ENCODE measurements at places on chromosomes 2 and 18.
A peak's percentile ranks its signal among the peaks of the same experiment; 100 is the strongest.

- no peak for DNase-seq
These were observed 80.1 kb downstream of the GALNT1 start for GRCh38 chr18:35661483-35662146.

- DNase-seq, result no peak
These were observed 1.7 kb downstream of the CYTIP start for GRCh38 chr2:157442191-157442590.

DNA sequence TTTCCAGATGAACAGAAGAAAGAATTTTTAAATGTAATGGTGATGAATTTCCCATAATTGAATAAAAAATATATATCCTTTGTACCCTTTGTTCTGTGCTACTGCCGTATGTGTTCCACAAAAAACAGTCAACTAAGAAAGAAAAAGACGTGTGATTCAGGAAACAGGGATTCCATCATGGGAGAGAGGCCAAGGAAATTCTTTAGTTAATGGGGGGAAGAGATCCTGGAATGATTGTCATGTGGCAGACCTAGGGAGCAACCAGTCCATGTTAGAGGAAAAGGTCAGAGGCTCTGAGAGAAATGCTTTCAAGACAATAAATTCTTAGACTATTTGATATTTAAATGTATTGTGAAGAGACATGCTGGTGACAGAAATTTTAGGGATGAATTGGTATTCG lies 76.6 kb downstream of the CPO start:
- DNase-seq, result no peak

GRCh38 chr18:40292985-40293710 lies 1661.9 kb upstream of the PIK3C3 start:
- no peak for DNase-seq

DNA sequence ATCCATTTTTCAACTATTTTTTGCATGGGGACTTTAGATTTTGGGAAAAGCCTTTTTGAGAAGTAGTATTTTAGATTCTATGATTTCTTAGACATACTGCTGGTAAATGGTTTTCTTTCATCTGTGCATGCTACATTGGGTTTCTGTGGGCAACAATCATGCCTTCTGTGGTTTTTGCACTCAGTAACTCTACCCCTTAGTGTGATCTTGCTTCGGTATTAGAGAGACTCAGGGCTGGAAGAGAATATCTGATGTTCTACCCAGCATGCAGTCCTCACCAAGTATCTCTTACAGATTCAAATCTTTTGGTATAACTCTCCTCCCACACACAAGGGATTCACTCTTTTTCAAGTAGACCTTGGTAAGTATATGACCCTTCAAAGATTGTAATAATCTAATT lies 183.0 kb downstream of the PMAIP1 start:
- DNase-seq, result peak; percentile 19

DNA sequence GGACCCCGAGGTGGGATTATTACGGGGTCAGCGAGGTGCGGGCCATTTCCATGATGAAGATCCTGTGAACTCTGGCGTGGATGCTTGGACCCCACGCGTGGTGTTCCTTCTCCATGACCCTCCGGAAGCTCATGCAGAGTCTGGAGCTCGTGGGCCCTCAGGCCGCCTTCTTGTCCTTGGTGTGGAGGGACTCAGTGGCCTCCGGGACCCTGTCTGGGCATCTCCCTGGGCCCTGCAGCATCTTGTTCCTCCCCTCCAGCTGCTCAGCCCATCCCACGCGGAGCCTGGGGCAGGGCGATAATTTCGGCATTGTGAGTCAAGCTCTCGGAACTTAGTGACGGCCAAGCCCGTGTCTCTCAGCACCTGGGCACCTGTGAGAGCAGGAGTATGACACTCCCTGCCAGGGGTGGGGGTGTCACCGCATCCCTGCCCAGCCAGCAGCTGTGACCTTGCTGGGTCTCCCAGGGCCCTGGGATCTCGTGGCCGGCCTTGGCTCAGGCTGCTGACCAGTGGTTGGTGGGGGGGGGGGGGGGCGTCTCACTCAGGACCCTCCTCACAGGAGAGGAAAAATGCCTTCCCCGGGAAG lies 24.6 kb downstream of the RTP5 start:
- DNase-seq, result no peak

DNA sequence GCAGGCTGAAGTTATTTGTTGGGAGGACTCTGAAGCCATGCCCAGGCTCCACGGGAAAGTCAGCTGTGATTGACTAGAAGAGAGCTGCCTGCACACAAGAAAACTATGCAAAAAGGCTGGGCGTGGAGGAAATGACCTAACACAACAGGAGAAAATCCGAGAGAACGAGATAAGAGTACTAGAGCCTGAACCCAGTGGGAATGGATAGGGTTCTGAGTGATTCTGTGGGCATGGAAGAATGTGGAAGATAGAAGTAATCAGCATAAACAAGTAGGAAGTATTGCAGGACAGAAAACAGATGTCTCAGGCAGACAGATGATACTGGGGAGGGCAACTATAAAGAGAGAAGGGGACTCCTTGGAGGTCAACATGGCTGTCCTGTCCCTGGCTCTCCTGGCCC lies 12.1 kb upstream of the COPS8 start:
- no peak for DNase-seq

DNA sequence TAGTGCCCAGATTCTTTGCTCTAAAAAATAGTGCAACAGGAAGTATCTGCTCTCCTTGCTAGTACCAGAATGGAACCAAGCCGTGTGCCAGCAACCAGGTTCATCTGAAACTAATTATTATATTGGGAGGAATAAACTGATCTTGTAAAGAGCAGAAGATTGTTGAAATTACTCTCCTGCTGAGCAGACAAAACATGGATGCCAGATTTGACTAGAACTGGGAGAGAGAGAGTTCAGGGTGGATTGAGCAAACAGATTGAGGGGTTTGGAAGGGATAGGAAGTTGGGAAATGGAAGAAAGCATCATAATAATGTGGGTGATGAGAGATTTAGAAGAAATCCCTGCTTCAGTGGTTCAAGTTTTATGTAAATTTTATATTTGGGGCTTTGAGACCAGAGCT lies 160.1 kb upstream of the RASGRP3 start:
- no peak for DNase-seq

- DNase-seq, result no peak
These were observed 58.8 kb downstream of the PARD3B start for GRCh38 chr2:204604061-204604460.

GRCh38 chr2:235312571-235312970 lies 181.3 kb upstream of the AGAP1 start:
- no peak for DNase-seq

- no peak for DNase-seq
These were observed 26.2 kb downstream of the DNER start for GRCh38 chr2:229688141-229688540.

DNA sequence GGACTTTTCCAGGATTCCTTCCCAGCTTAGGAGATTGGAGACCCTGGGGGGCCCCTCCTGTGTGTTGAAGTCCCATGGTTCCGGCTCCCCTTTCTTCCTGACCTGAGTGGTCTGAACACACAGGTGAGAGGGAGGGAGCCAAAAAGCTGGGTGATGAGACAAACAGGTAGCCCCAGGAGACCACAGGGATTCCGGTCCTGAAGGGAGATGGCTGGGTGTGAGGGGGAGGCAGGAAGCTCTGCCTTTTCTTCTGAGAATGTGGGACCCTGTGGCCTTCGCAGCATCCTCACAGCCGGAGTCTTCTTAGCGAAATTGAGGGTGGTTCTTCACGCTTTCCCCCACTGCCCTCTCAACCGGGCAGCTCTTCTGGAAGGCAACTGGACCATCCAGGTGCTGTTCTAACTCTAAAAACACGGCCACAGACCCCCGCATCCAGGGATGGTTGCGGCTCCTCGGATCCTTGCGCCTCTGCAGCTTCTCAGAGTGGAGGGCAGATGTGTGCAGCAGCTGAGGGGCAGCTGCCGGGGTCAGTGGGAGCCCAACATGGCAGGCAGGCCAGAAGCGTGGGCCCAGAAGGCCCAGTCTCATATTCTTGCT lies 4.4 kb downstream of the SLC66A3 start:
- no peak for DNase-seq

DNA sequence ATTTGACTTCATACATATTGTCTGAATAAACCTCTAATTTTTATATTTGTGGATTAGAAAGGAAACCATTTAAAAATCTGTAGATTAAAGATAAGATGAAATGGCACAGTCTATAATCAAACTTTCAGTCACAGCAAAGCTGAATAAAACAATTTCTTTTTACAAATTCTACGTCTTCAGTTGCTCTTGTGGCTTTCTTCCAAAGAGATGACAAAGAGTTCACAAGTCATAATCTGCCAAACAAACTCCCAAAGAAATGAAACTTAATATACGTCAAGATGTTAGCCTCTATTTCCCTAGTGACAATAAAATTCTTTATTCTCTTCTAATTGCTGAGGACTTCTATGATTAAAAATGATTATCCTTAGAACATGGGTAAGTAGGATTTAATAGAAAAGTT lies 66.3 kb downstream of the FIGN start:
- DNase-seq, result no peak

DNA sequence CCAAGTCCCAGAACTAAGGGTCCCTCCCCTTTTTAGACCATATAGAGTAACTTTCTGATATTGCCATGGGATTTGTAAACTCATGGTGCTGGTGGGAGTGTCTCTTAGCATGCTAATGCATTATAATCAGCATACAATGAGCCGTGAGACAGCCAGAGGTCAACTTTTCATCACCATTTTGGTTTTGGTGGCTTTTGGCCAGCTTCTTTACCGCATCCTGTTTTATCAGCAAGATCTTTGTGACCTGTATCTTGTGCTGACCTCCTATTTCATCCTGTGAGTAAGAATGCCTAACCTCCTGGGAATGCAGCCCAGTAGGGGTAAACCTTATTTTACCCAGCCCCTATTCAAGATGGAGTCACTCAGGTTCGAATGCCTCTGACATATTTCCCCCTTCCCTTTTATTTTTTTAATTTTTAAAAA lies 148.2 kb downstream of the PHLPP1 start:
- no peak for DNase-seq

DNA sequence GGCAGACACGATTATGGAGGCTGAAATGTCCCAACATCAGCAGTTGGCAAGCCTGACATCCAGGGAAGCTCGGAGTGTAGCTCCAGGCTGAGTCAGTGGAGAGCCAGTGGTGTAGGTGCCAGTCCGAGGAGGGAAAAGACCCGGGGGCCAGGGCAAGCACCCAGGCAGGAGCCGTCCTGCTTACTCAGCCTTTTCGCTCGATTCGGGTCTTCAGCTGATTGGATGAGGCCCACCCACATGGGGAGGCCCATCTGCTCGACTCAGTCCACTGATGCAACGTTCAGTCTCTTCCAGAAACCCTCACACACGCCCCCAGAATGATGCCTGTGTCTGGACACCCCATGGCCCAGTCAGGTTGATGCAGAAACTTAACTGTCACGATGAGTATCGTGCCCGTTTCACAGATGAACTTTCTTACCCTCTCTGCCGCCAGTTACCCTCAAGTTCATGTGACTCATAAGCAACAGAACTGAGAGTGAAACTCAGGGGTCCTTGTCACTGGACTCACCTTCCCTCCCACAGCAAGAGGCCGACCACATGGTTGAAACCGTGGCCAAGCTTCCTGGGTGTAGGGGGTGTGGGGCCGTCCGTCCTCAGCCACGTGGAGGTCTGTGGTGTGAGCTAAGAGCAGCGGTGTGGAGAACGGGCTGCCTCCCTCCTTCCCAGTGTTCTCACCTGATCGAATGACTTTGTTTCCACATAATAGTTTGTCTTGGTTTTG lies 197.4 kb upstream of the HDAC4 start:
- DNase-seq, result no peak

DNA sequence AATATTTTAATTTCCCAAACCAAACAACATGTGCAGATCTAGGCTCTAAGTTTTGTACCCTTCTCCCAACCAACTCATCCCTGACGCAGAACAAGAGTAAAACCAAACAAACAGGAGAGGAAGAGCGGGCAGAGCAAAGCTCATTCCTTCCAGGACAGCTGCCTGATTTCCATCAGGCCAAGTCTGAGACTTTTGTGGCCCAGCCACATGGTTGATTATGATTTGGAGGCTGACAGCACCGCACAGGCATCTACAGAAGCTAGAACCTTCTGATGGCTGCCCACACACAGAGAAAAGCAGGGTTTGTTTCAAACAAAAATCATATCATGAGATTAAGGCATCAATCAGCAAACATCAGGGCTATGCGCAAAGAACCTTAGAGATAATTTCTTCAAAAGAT lies 262.6 kb downstream of the TNS1 start:
- DNase-seq, result no peak

- DNase-seq, result no peak
These were observed 196.1 kb downstream of the BABAM2 start for GRCh38 chr2:28086611-28087010.

GRCh38 chr18:27685807-27686412 lies 491.0 kb downstream of the CDH2 start:
- no peak for DNase-seq

GRCh38 chr2:127810156-127810618 lies 784 bp downstream of the WDR33 start:
- DNase-seq, result no peak

DNA sequence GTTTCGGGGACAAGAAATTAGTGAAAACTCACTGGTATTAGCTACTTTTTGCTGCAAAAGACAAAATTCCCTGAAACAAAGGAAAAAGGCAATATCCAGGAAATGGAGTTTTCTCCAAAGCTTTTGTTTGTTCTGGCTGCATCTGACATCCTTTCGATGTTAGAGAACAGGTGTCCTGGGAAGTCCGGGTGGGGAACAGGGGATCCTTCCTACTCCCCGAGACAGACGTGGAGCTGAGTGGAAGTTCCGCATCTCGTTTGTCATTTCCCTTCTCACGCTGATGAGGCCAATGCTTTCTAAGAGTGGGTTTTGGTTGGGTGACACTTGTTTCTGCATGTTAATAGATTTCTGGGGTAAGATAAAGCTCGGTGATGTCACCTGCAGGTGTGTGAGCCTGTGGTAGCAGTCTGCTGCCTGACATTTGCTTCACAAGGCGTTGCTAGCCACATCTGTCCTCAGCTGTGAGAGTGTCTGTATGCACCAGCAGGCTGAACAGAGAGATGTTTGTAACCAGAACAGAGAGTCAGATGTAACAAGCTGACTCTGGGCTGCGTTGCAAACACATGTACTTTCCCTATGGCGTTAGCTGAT lies 125.9 kb downstream of the ACOXL start:
- peak; percentile 9 for DNase-seq

GRCh38 chr2:16142383-16143361 lies 202.3 kb downstream of the MYCN start:
- DNase-seq, result no peak

DNA sequence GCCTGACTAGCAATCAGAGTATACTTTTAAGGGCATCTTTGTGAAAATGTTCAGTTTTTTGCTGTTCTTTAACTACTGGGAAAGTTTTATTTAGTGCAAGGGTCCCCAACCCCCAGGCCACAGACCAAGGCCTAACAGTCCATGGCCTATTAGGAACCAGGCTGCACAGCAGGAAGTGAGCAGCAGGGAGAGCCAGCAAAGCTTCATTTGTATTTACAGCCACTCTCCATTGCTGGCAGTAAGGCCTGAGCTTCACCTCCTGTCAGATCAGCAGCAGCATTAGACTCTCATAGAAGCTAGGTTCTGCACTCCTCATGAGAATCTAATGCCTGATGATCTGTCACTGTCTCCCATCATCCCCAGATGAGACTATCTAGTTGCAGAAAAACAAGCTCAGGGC lies 17.1 kb upstream of the NR4A2 start:
- DNase-seq, result no peak

GRCh38 chr2:14433946-14434495 lies 198.5 kb upstream of the LRATD1 start:
- no peak for DNase-seq

All from NCI-H2107 (cell line).